ENCODE measurements at places on chromosomes 2 and 18.

DNA sequence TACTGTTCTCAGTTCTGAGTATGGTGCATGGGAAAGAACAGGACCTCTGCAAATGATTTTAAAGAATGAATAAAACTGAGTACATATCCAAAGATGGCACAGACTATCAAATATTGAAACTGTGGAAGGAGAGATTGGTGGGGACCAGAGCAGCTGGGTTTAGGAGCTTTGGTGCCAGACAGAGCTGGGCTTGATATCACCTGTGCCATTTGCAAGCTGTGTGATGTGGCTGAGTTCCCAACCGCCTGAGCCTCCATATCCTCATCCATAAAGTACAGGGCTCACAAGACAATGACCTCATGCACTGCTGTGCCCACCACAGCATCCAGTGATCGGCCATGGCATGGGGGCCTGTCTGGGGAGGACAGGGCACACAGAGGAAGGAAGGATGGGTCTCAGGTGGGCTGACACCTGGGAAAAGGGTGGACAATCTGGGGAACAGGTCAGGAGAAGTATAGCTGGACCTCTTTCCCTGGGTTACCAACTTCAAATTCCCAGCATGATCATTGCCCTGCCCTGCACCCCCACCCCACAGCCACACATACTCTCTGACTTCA is 83.9 kb upstream of the RAB6C start:
- no peak for DNase-seq

DNA sequence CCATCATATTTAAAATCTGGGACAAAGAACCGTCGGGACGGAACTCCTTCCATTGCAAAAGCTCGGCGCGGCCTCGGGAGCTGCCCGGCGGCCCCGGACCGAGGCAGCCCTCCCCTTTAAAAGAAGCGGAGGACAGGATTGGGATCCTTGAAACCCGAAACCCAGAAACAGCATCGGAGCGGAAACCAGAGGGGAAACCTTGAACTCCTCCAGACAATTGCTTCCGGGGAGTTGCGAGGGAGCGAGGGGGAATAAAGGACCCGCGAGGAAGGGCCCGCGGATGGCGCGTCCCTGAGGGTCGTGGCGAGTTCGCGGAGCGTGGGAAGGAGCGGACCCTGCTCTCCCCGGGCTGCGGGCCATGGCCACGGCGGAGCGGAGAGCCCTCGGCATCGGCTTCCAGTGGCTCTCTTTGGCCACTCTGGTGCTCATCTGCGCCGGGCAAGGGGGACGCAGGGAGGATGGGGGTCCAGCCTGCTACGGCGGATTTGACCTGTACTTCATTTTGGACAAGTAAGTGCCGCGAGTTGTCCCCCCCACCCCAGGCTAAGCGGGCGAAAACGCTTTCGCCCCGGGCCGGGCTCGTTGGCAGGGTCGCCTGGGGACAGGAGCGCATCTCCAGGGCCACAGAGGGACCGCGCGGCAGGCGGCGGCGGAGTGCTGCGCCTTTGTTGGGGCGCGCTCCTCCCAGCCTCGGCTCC is at the start of gene ANTXR1:
TSS of gene ANTXR1 (plus strand) at position 38 of the 698 bp plus-strand sequence. CDS start at position 359, 321 bp downstream.
- DNase-seq, result peak; percentile 39

GRCh38 chr2:143717053-143717452 is 587.8 kb downstream of the ARHGAP15 start:
- DNase-seq, result no peak

DNA sequence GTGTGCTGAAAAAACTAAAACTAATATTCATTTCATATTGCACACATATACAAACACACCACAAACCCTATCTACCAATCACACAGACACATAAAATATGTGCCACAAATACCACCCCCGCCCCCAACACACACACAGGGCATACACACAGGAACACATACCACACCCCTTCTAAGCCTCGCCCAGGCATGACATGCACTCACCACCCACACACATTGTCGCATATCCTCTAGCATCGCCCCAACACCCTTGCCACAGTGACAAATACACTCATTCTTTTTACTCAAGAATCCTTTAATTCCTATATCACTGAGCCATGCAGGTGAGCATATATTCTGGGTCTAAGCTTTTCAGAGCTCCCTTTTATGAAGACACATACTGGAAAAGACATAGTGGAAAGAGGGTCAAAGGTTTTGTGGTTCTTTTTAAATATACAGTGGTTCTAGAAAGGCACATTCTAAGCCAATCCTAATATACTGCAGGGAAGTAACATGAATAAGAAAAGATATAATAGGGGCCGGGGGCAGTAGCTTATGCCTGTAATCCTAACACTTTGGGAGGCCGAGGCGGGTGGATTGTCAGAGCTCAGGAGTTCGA is 24.5 kb upstream of the LCLAT1 start:
- DNase-seq, result no peak

DNA sequence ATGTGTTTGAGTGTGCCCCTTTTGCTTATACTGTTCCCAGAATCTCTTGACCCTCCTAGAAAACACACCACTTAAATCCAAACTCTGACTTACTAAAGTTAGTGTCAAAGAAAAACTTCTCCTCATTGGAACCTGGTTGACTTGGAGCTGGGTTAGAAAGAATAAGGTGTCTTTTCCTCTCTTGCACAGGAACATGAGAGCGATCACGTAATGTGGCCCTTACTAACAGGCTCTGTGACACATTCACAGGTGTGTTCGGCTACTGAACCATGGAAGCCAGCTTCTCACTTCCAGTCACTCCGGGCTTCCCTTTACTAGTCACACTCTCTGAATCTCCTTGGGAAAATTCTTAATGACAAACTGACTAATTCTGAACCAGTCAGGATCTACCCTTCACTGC is 5.4 kb upstream of the POU3F3 start:
- no peak for DNase-seq
